ENCODE measurements at places on chromosomes 3 and 15.
A peak's percentile ranks its signal among the peaks of the same experiment; 100 is the strongest.

GRCh38 chr3:127173516-127174166, 19.3 kb upstream of the PRR23E start:
- no peak for DNase-seq
- H3K36me3 ChIP-seq, result no peaks in the 10 kb centered on the region
- no peak overlapping the region for H3K4me3 ChIP-seq
- peak overlapping the region; percentile 100 for H3K27ac ChIP-seq
- no peaks in the 10 kb centered on the region for H3K27me3 ChIP-seq

- no peak overlapping the region for H3K27ac ChIP-seq
- no peaks in the 10 kb centered on the region for H3K36me3 ChIP-seq
- H3K4me3 ChIP-seq, result no peak overlapping the region
- H3K4me1 ChIP-seq, result no peaks in the 10 kb centered on the region
- H3K27me3 ChIP-seq, result no peaks in the 10 kb centered on the region
- no peak for DNase-seq
Observed at GRCh38 chr3:31985831-31986230, 4.3 kb downstream of the ZNF860 start.

GRCh38 chr3:120637851-120638559, 41.9 kb downstream of the NDUFB4 start:
- no peaks in the 10 kb centered on the region for H3K27me3 ChIP-seq
- DNase-seq, result peak; percentile 10
- no peaks in the 10 kb centered on the region for H3K4me1 ChIP-seq
- no peaks in the 10 kb centered on the region for H3K36me3 ChIP-seq

DNA sequence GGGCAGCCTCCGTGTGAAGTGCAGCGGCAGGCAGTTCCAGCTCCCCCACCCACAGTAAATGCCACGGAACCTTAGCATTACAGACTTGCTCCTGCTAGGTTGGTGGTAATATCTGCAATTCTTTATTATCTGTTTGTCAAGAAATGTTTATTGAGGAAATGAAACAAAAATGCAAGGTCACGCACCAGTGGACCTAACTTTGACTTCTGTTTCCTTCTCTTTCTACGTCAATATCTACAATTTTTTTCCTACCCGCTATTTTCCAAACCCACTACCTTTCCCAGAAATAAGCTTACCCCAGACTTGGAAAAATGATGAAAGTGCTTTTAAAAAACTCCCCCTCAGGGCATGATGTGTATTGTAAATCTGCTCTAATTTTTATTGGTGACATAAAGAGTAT, 18.9 kb downstream of the ILDR1 start:
- H3K4me1 ChIP-seq, result no peaks in the 10 kb centered on the region
- H3K4me3 ChIP-seq, result no peak overlapping the region
- no peak overlapping the region for H3K27ac ChIP-seq
- peaks cover 4% of the 10 kb centered on the region for H3K27me3 ChIP-seq
- H3K36me3 ChIP-seq, result no peaks in the 10 kb centered on the region

- no peak overlapping the region for H3K4me3 ChIP-seq
- H3K4me1 ChIP-seq, result peaks cover 1% of the 10 kb centered on the region
- peak; percentile 76 for DNase-seq
- no peak overlapping the region for H3K27ac ChIP-seq
- H3K27me3 ChIP-seq, result no peaks in the 10 kb centered on the region
Observed at GRCh38 chr15:52208306-52208946, 17.2 kb upstream of the GNB5 start.

DNA sequence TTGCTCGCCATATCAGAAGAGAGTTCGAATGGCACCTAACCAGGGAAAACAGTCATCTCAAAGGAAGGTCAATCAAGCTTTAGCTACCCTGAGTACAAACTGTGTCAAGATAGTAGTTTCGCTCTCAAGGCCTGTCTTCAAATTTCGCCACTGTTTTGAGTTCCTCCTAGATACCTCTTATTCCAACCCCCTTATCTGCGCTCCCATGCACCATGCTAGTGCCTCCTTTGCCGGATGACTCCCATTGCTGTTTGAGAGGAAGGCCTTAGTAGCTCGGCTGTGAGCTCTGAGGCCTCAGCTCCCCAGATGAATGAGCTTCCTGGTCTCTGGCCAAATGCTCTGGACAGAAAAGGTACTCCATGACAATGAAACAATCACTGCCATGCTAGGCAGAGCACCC, 256.0 kb downstream of the ULK4 start:
- H3K27me3 ChIP-seq, result no peaks in the 10 kb centered on the region
- DNase-seq, result no peak
- no peaks in the 10 kb centered on the region for H3K36me3 ChIP-seq
- no peak overlapping the region for H3K4me3 ChIP-seq
- H3K4me1 ChIP-seq, result peaks cover 2% of the 10 kb centered on the region

DNA sequence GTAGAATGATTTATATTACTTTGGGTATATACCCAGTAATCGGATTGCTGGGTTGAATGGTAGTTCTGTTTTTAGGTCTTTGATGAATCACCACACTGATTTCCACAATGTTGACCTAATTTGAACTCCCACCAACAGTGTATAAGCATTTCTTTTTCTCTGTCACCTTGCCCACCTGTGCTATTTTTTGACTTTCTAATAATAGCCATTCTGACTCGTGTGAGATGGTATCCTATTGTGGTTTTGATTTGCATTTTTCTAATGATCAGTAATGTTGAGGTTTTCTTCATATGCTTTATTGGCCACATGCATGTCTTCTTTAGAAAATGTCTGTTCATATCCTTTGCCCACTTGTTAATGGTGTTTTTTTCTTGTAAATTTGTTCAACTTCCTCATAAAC, 340.8 kb downstream of the PLOD2 start:
- H3K27me3 ChIP-seq, result no peaks in the 10 kb centered on the region
- H3K4me1 ChIP-seq, result no peaks in the 10 kb centered on the region
- H3K27ac ChIP-seq, result no peak overlapping the region
- no peak overlapping the region for H3K4me3 ChIP-seq

DNA sequence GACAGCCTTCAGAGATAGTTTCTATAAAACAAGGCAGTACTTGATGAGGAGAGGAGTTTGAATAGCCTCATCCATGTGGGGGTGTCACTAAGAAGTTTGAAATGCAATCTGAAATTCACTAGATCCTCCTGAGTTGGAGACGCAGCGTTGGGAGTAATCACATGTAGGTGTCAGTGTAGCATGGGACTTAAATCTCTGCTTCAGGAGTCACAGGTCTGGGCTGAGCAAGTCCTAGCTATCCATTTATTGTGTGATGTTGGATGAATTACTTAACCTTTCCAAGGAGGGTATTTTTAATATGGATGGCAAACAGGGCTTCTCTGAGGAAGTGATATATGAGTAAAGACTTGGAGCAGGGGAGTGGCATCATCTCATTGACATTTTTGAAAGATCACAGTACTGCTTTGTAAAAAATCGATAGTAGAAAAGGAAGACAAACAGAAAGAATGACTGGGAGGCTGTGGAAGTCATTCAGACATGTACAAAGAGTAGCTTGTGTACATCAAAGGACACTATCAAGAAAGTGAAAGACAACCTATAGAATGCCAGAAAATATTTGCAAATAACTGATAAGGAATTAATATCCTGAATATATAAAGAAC, 17.1 kb downstream of the CP start:
- H3K27me3 ChIP-seq, result no peaks in the 10 kb centered on the region
- no peak overlapping the region for H3K4me3 ChIP-seq
- DNase-seq, result no peak
- H3K36me3 ChIP-seq, result no peaks in the 10 kb centered on the region
- no peak overlapping the region for H3K27ac ChIP-seq

DNA sequence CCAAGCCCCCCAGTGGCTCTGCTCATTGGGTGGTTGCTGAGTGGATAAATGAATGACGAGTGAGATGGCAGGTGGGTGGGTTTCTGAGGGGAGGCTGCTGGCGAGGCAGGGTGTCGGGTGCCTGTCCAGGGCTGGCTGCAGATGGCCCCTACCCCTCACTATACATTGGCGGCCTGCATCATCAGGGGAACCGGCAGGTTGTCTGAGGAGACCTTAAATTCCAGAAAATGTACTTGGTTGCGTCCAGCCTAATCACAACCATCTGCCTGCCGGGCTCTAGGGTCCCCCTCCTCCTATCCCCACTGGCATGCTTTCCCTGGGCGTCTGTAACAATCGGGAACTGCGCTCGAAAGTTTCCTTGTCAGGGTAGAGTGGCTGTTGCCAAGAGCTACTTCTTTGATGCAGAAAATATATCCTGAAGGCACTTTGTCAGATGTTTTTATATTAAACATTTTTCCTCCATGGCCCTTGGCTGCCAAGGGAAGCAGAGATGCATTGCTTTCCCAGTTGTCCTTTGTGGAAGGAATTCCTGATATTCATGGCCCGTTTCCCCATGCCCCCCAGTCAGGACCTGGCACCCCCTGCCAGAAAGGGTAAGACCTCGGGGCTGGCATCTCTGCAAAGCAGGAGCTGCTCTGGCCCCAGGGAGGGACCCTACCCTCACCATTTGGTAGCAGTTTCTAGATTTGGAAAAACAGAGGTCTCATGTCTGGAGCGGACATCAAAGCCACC, 22.9 kb downstream of the SMAD6 start:
- DNase-seq, result no peak
- no peaks in the 10 kb centered on the region for H3K4me1 ChIP-seq
- no peak overlapping the region for H3K27ac ChIP-seq

DNA sequence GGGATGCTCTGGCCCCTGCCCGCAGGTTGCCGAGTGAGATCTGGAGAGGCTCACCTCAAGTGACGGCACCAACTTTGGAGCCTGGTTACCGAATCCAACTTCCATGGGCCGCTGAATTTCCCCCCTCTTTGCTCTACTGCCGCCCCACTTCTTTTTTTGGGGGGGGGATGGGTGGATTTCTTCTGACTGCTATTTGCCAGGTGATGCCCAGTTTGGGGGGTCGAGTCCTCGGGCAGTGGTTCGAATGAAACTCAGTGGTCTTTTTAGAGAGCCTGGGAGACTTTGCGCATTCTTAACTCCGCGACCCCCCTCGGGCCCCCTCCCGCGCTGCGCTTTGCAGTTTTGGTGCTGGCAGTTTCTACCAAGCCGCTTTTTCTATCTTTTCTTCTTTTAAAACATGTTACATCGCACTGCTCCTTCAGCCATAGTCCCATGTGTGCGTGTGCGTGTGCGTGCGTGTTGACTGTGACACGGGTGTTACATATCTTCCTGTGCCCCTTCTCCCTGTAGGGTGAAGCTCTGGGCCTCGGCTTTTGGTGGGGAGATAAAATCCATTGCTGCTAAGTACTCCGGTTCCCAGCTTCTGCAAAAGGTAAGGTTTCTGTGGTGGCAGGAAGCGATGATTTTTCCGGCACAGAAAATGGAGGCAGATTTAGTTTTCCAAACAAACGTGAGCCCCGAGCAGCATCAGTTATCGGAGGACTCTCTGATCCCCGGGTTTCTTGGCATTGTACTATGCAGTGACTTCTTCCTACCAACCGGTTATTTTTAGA, 837 bp downstream of the CACNA2D3 start:
- no peaks in the 10 kb centered on the region for H3K36me3 ChIP-seq
- no peak for DNase-seq
- no peak overlapping the region for H3K27ac ChIP-seq

DNA sequence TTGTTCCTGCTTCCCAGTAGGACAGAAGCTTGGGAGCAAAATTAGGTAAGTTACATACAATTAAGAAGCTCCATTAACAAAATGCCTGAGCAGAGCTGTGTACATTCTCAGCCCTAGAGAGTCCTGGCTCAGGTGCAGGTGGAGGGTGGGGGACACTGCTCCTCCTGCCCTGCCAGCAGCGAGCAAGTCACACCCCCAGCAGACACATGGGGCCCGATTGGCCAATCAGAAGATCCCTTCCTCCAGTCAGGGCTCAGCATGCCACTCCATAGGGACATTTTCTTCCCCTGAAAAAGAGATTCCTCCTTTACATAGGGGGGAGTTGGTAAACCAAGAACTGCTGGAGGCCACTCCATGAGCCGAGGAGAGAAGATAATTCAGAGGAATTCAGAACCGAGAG, 62.1 kb downstream of the PLXNA1 start:
- H3K36me3 ChIP-seq, result no peaks in the 10 kb centered on the region
- H3K27ac ChIP-seq, result no peak overlapping the region
- no peak overlapping the region for H3K4me3 ChIP-seq
- peaks cover 4% of the 10 kb centered on the region for H3K27me3 ChIP-seq
- DNase-seq, result peak; percentile 45
- no peaks in the 10 kb centered on the region for H3K4me1 ChIP-seq

DNA sequence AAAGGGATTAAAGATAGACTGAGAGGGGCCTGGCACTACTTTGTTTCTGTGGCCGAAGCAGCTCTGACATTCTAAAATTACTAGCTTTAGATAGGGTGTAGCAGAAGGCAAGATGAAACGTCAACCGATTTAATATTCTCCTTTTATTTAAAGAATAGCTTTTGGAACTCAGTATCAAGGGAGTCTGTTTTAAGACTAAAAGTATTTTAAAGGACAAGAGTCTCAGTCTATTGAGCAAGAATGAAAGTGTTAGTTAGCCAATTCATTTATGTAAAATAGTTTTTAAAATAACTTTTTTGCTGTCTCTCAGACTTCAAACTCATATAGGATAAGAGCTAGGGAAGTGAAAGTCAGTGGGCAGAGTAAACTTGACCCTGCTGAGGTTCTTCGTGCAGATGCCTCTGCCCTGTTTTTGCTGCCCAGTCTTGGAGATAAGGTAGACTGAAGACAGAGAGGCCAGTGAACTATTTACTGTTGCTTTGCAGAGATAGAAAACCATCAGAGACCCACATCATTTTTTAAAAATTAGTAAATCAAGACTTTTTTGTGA, 1090.9 kb downstream of the ROBO2 start:
- H3K27me3 ChIP-seq, result no peaks in the 10 kb centered on the region
- H3K4me1 ChIP-seq, result no peaks in the 10 kb centered on the region
- no peaks in the 10 kb centered on the region for H3K36me3 ChIP-seq

DNA sequence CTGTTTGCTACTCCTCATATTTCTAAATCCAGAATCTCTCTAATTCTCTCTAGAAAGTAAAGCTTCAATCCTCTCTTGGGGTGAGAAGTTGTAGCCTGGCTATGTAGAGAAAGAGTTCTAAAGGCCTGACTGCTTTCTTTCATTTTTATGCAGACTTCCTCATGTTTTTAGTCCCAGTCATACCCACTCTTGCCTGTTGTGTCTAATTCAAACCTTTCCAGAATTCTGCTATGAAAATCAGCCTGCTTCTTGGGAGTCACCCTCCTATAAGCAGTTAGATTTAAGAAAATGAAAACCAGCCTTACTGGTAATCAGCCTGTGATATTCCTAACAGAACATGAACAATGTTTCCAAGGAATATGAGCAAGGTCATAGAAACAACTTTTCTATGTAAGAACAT, 14.8 kb upstream of the ZNF639 start:
- no peaks in the 10 kb centered on the region for H3K4me1 ChIP-seq
- H3K27me3 ChIP-seq, result no peaks in the 10 kb centered on the region
- H3K27ac ChIP-seq, result no peak overlapping the region
- no peaks in the 10 kb centered on the region for H3K36me3 ChIP-seq
- H3K4me3 ChIP-seq, result no peak overlapping the region

GRCh38 chr15:93073465-93073952, 15.5 kb downstream of the RGMA start:
- peaks cover 20% of the 10 kb centered on the region for H3K4me1 ChIP-seq
- no peak for DNase-seq
- H3K36me3 ChIP-seq, result peaks cover 16% of the 10 kb centered on the region
- H3K27me3 ChIP-seq, result no peaks in the 10 kb centered on the region

DNA sequence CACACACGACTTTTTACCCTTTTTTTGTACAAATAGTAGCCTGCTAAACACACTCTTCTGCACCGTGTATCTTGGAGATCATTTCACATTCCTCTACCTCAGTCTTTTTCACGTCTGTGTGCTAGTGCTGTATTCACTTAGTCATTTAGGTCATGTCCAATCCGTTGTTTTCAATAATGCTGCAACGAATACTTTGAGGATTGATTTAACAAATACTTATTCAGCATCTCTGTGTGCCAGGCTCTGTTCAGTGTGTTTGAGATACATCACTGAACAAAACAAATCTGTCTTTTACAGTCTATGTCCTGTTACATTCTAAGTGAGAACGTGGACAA, 882 bp downstream of the JMJD7 start:
- H3K27me3 ChIP-seq, result no peaks in the 10 kb centered on the region
- H3K4me1 ChIP-seq, result no peaks in the 10 kb centered on the region
- DNase-seq, result no peak
- no peaks in the 10 kb centered on the region for H3K36me3 ChIP-seq

Data from SJCRH30 (cell line).